ENCODE measurements at places on chromosomes 2 and 18.

- DNase-seq: no peak
Observed at GRCh38 chr2:120624061-120624737, 111.5 kb upstream of the GLI2 start.

DNA sequence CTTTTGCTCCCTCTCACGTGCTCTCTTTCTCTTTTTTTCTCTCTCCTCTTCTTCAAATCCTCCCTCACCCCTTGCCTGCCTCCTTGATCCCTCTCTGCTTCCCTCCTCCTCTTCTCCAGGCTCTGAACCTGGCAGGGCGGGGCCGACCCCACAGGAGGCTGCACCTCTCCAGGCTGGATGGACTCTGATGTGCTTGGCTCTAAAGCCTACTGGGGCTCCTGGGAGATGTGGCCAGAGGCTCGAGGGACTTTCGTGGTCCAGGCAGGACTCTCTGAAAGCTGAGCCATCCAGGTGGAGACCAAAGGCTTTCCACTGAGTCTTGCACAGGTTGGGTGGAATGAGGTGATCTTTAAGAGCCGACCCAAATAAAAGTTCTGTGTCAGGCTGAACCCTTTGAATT lies 25.4 kb downstream of the DYSF start:
- no peak for DNase-seq

GRCh38 chr18:49247781-49248180 lies 212.7 kb downstream of the DYM start:
- no peak for DNase-seq

DNA sequence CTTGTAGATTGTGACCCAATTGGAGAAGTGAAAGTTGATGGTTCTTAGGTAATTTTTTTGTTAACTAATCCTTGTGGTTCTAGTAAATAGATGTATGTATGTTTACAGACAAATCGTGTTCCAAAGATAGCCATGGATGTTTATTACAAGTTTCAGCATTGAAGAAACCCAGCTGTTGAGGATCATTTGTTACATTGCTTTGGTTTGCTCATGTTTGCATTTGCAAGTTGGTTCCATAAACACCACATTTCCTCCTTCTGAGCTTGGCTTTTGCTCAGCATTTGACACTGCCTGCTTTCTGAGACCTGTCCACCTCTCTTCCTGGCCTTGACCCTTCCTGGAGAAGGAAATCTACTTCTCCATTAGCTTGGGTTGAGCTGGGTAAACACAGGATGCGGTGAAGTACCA lies 1.8 kb upstream of the CCDC68 start:
- DNase-seq: no peak

- no peak for DNase-seq
Observed at GRCh38 chr2:183068561-183068960, 10.0 kb upstream of the DUSP19 start.

DNA sequence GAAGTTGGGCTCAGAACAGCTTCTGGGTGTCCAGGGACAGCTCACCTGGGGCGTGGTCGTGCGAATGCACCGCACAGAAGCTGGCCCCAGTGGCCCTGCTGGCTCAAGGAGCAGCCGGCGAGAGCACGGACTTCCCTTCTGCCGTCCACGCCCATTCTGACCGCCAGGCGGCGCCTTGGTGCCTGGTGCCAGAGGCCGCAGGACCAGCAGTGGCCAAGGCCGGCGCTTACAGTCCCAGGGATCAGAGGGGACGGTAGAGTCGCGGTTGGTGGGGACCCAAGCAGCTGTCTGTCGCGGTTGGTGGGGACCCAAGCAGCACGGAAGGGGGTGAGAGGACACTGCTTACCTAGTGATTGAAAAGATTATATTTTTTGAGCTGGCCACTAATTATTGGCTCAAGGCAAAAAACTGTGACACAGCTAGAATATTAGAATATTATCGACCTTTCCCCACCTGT lies 25.7 kb downstream of the NPPC start:
- DNase-seq: no peak

DNA sequence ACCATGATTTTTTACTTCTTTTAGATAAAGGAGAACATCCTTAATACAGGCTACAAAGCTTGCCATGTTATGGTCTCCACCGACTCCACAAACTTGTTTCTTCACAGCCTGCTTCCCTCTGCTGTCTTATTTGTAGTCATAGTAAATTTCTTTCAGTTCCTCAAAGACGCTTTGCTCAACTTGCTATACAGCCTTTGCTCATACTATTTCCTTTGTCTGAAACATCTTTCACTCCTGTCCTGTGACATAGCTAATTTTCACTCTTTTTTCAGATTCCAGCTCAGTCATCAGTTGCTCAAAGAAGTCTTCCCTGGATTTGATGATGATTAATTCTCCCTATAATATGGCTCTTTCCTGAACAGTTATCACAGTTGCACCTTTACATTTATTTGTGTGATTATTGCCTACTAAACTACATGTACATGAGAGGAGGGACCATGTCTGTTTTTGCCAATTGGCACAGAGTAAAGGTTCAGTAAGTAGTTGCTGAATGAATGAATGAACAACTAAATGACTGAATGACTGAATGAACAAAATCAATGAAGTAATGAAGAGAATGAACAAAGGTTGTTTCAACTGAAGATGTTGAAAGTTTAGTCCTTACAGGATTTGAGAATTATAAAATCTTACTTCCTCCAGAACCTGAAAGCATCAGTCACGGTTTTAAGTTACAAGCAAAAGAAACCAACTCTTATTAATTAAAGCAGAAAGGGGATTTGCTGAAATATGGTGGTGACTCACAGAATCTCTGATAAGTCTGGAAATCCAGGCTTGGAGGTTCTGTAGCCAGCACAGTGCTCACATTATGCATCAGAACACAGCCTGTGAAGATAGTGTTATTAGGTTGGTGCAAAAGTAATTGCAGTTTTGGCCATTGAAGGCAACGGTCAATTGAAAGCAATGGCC lies 186.4 kb upstream of the FAM98A start:
- DNase-seq: no peak

DNA sequence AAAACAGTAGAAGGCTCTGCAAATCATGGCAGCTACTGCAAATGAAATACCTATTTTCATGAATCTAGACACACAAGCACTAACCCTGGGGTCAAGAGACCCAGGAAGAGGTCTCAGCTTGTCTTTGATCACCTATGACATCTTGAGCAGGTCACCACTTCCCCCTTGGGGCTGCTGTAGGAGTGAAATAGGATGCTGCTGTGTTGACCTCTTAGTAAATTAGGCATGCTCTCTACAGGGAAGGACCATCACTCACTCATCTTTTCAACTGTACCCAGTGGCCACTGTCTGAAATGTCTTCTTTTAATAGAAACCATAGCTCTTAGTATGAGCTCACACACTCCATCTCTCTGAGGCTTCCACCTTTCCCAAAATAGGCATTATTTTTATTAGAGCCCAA lies 83.8 kb downstream of the NCK2 start:
- no peak for DNase-seq

GRCh38 chr18:11752116-11752911 lies 63.2 kb downstream of the GNAL start:
- no peak for DNase-seq

DNA sequence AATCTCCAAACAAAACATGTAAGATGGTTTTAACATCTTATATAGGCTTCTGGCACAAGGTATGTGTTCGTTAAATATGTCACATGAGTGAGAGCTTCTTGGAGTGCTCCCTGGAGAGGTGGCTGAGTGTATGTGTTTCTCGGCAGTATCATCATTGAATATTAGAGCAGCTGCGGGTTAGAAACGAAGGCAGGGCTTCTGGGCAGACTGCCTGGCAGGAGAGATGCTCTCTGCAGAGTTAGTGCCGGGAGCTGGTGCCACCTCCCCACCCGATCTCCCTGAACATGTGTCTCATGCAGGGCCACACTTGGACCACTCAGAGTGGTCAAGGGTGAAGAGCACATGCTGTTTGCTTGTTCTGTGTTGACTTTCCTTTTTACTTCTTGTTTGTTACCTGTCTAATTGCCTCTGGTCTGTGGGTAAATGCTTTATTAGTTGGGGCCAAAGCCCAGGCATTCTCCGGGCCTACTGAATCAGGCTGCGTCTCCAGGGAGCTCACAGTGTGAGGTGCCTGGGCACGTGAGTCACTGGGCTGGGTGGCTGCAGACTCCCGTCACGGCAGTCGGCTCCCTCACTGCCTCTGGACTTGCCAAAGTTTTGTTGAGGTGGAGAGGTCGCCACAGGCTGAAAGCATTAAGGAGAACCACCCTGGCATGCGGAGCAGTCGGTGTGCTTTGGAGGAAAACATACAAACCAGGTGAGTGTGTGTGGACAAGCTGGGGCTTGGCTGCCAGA lies 246.6 kb downstream of the FHOD3 start:
- peak; percentile 73 for DNase-seq

GRCh38 chr2:144510294-144510991 lies 9.5 kb downstream of the ZEB2 start:
- no peak for DNase-seq

- DNase-seq: no peak
Observed at GRCh38 chr2:203873461-203873860, 5.9 kb downstream of the CTLA4 start.

DNA sequence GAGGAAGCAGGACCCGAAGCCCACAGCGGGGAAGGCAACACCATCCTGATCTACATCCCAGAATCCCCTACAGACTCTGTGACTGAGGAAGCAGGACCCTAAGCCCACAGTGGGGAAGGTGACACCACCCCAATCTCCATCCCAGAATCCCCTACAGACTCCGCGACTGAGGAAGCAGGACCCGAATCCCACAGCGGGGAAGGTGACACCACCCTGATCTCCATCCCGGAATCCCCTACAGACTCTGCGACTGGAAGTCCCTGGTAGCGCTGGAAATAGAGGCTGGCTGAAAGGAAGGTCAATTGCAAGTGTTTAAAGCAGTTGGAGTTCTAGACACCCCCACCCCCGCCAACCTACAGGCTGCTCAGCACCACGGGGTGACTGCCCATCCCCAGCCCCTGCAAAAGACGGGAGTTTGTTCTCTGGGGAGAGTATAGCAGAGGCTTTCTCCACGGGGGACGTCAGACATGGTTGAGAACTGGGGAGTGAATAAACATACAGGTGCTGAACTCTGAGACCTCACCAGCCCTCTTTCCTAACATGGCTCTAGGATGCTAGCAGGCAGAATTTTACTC lies 21.0 kb downstream of the CIB4 start:
- DNase-seq: no peak

GRCh38 chr18:35376393-35376741 lies 770 bp downstream of the ZNF396 start:
- DNase-seq: no peak

- no peak for DNase-seq
Observed at GRCh38 chr2:635687-636621, 41.3 kb downstream of the TMEM18 start.

DNA sequence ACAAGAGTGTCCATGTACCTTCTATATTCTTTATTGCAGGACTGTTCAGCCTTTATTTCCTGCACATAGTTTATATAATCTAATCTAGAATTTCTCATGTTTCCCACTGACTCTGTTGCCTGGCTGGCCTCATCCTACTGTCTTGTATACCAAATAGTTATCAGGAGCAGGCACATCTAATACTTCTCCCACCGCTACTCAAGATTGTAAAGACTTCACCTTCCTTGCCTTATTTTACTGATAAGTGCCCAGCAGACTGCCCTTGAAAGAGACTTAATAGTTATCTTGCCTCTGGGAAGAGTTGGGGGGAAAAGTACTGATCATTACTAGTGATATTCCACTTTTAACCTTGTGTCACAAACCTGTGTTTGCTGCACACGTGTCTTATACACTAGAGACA lies 26.1 kb upstream of the AAK1 start:
- DNase-seq: no peak

GRCh38 chr18:75066021-75066880 lies 142.7 kb downstream of the PTGR3 start:
- DNase-seq: no peak

DNA sequence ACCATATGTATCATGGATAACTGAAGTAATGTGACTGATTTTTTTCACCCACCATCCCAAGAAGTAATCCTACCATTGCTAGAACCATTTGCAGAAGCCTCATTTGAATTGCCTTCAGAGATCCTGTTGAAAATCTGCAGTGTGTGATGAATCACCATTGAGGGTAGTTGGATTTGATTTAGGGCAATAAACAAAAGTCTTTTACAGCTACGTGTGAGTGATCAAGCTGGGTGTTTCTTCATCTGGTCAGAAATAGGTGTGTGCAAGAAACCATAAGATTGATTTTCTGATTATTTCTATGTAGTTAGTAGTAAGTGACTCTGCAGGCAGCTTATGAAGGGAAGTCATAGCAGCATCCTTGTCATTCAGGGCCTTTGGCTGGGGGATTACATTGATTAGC lies 159.6 kb downstream of the MGAT5 start:
- no peak for DNase-seq

DNA sequence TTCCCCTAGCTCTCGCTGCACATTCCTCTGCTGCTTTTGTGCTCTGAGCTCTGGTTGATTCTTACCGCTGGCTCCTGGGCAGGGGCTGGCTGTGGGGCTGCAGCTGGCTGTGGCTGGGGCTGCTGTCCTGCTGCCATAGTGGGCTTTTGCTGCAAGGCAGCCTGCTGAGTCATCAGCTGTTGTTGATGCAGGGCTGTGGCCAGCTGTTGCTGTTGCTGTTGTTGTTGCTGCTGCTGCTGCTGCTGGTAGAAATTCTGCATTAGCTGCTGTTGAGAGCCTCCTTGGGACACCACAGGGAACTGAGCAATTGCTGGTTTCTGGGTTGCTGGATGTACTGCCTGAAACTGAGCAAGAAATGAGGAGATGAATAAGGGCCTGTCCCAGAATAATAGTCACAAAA lies 77.2 kb upstream of the NFU1 start:
- no peak for DNase-seq

- DNase-seq: no peak
Observed at GRCh38 chr18:10376731-10377130, 77.7 kb upstream of the APCDD1 start.

DNA sequence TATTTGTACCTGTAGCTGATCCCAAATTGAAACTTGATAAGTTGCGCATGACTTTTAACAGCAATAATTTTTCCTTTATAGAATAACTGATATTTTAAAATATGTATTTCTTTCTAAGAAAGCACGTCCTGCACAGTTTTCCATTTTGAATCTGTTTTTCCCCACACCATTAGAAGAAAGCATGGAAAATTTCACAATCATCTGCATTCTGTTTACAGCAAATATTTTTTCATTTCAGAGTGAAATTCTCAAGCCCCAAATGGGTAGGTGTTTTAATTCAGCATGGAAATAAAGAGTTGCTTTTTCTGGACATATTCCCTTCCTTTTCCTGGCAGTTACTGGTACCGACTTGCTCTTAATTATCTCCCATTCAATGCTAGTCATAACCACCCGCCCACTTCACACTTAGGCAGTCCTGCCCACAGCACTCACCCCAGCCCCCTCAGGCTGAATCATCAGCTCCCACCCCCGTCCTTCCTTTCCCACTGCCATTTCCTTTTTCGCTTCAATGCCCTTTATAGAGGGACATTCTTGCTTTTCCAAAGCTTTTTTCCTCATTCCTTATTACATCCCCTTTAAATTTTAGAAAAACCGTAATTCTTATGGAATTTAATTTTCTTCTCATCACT lies 89.2 kb upstream of the GLS start:
- no peak for DNase-seq

GRCh38 chr18:45046961-45047360 lies 366.3 kb downstream of the SETBP1 start:
- DNase-seq: no peak

GRCh38 chr2:190701586-190701985 lies 52.7 kb downstream of the NAB1 start:
- no peak for DNase-seq

- DNase-seq: no peak
Observed at GRCh38 chr18:21634588-21635199, 22.6 kb downstream of the SNRPD1 start.
